ENCODE measurements at places on chromosomes 3 and 15.

DNA sequence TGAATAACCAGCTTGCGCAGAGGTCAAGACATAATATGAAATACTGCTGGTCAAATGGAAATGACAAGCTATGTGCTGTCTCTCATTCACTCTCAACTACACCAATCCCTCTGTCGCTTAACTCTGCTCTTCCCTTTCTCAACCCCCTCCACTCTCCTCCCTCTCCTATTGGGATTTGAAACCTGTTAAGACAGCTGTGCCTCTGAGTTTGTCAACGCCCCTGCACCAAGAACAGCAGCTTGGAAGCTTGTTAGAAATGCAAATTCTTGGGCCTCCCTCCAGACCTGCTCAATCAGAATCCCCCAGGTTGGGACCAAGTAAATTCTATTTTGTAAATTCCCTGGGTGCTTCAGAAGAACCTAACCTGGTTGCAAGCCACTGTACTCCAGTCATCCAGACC lies 149.7 kb upstream of the ATP2B2 start:
- no peak for DNase-seq

GRCh38 chr15:48972750-48973503 lies 9.2 kb upstream of the SHC4 start:
- no peak for DNase-seq

DNA sequence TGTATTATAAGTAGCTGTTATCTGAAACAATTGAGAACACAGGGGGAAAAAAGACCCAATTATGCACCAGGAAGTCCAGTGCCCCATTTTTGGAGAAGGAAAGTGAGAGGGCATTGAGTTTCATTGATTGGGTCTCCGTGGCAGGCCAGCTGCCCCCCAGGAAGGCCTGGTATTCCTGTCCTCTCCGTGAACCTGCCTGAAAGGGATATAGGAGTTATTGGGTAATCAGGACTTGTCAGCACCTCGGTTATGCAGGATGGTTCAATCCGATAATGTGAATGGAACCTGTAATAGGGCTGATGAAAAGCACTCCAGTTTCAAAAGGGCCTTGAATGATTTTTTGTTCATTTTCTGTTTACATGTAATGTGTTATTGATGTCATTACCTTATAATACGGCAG lies 122.0 kb upstream of the RARB start:
- DNase-seq = no peak

DNA sequence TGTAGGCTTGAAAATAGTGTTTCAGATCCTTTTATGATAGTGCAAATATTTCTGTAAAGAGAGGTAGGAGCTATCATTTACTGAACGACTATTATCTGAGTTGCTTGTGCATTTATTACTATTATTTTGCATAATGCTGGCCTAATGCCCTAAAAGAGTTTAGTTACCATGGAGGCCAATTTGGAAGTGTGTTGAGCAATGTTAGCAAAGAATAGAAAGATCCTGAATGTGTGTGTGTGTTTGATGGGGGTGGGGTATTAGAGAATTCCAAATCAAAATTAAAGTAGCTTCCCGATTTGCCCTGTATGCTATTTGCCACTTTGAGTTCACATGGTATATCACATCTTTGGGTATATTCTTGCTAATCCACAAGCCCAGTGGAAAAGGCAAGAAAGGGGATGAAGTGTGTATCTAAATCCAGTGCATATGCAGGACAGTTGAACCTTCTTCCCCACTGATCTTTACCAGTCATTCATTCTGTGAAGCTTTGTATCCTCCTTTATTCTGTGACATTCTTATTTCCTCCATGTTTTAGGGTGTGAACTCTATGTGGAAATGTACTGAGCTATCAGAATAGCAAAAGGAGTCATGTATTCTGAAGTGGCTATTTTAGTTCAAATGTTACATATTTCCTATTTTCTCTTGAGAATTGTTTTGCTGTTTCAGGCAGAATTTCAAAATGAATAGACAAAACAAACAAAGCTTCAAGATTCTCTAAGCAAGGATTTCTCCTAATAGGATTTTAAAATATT lies 45.7 kb upstream of the PLSCR5 start:
- DNase-seq = no peak

GRCh38 chr3:124419303-124419702 lies 310.9 kb upstream of the UMPS start:
- DNase-seq = no peak

- no peak for DNase-seq
Measured at GRCh38 chr3:31170932-31171670, 276.6 kb upstream of the GADL1 start.

DNA sequence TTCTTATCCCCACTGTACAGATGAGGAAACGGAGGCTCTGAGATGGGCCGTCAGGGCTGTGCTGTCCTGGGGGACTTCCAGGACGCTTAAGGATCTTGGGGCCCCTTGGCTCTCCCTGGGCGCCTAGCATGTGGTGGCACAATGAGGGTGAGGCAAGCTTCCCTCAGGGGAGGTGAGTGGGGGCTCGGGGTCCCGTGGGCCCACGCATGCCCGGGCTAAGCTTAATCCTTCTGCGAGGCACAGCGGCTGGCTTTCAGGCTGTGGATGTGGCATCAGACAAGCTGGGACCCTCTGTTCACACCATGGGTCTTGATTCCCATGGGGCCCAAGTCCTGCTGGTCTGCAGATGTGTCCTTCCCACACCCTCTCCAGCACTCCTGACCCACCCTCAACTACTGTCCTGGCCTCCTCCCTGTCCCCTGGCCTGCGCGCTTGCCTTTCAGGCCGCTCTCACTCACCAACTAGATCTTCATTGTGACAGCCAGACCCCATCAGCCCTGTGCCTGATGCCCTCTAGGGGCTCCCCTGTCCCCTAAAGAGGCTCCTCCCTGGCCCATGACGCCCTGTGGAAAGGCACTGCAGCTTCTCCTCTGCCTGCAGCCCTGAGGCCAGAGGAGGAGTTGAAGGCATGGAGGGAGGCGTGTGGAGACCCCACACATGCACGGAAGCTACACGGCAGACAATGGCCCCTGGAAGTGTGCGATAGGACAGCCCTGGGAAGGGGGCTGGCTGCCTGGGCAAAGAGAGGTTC lies 11.3 kb downstream of the DUSP7 start:
- no peak for DNase-seq

DNA sequence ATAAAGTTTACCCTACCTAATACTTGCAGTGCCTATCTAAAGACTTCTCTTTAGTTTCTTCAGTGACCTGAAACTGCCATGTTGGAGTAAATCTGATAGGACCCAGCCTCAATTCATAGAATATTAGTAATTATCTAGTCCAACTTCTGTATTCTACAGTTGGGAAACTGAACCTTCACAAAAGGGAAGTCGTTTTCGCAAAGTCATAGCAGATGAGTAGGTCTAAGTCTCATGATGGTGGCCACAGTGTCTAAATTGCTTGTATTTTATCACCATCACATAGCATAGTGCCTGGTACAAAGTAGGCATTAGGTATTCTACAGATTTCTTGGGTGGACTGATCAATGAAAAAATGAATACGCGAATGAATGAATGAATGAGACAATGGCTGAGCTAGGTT lies 8.4 kb downstream of the GMNC start:
- DNase-seq = no peak

- DNase-seq = peak; percentile 1
Measured at GRCh38 chr15:99435877-99436541, 129.8 kb upstream of the MEF2A start.

DNA sequence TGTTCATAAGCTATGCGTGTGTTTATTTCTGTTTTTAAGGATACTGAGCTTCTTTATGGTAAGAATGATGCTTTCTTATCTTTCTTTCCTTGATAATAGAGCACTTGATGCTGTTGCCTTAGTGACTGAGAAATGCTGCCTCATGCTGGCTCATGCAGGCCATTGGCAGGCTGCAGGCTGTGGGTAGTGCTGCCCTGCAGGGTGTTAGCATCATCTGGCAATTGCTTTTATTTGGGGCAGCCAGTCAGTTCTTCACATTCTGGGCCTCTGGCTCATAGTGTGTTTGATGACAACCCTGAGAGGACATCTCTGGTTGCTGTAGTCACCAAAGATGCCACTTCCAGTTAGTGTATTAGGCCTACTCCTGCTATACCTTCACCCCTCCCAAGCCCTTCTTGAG lies 66.2 kb upstream of the ONECUT1 start:
- DNase-seq = no peak

DNA sequence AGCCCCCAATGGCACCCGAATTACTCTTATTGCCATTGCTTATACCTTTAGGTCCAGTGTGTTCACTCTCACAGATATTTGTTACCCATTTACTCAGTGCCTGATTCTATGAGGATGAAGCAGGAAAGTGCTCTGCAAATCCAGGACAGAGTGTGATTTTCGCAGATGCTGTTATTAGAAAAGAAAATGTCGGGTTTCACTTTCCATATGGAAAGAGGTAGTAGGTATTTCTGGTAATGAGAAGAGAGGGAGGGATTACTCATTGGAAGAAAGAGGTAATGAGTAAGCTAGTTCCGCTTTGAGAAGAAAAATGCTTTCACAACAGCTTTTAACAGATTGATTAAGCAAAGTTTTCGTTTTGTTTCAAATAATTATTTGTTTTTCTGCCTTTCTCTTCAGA lies 336.3 kb upstream of the CFAP20DC start:
- no peak for DNase-seq

GRCh38 chr15:48330105-48330785 lies 984 bp upstream of the DUT start:
- DNase-seq = no peak

DNA sequence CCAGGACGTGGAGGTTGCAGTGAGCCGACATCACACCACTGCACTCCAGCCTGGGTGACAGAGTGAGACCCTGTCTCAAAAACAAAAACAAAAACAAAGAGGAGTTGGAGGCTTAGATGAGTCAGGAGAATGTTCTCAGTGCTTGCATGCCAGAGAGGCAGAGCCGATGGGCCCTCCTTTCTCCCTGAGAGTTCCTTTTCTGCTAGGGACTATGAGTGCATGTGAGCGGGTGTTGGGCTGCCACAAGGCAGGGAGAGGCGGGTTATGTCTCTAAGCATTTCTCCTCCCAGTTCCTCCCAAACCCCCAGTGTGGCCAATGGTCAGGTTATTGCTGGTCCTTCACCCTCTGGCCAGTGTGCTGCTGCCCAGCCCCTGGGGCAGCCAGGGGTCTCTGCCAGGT lies 45.1 kb downstream of the RTP1 start:
- DNase-seq = no peak

DNA sequence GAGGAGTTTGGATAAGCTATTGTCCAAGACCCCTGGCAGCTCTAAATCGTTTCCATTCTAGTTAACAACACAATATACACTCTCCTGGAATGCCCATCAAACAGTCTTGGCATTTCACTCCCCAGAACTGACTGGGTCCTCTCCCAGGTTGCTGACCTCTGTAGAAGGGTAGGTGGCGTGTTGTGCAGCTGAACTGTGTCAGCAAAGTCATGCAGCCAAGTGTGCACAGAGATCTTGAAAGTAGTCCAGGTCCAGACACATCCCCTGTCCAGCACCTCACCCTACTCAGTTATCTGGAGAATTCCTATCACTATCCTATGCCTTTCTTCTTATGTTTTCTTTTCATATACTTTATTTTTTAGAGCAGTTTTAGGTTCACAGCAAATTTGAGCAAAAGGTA lies 312.7 kb downstream of the GABRB3 start:
- DNase-seq = no peak

- DNase-seq = no peak
Measured at GRCh38 chr3:149969110-149969939, 1.4 kb downstream of the PFN2 start.

DNA sequence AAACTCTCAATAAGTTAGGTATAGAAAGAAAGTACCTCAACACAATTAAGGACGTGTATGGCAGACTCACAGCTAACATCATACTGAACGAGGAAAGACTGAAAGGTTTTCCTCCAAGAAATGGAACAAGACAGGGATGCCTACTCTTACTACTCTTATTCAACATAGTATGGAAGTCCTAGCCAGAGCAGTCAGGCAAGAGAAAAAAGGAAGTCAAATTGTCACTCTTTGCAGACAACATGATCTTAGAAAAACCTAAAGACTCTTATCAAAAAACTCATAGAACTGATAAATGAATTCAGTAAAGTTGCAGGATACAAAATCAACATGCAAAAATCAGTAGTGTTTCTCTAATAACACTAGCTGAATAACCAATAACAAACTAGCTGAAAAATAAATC lies 96.0 kb downstream of the C3orf70 start:
- no peak for DNase-seq

GRCh38 chr3:110995461-110996231 lies 76.0 kb upstream of the NECTIN3 start:
- DNase-seq = no peak

DNA sequence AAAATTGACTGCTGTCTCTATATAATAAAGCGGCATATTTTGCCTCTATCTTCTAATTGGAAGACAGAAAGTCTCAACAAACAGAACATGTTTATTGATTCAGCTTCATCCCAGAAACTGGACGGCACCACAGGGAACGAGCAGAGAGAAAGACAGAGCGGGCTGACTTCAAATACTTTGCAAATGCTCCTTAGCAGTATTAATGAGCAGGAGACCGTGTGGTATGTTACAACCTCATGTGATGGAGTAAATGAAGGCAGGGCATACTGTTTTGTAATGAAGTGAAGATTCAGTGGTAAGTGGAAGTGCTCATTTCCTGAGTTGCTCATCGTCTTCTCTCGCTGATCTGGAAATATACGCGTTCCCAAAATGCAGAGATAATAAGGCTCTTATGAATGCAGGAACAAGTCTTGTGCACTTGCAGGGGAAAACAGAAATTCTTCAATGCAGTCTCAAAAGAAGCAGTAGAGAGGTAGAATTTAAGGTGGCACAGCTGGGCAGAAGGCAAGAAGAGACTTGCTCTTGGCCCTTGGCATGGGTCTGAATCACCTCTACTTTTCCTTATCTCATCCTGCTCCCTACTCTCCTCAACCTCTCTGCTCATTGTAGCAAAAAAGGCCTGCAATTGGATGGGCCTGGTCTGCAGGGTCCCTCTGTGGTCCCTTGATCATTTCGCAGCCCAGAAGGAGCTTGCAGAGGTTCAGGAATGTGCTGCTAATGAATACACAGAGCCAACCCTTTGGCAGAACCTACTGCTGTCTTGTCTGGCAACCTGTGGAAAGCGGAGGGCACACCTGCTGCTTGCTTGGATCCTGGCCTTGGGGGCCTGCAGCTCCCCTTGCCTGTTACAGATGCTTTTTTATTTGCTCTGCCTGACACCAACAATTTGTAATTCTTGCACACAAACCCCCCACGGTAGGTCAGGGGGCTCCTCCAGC lies 604.9 kb upstream of the CFAP20DC start:
- no peak for DNase-seq

DNA sequence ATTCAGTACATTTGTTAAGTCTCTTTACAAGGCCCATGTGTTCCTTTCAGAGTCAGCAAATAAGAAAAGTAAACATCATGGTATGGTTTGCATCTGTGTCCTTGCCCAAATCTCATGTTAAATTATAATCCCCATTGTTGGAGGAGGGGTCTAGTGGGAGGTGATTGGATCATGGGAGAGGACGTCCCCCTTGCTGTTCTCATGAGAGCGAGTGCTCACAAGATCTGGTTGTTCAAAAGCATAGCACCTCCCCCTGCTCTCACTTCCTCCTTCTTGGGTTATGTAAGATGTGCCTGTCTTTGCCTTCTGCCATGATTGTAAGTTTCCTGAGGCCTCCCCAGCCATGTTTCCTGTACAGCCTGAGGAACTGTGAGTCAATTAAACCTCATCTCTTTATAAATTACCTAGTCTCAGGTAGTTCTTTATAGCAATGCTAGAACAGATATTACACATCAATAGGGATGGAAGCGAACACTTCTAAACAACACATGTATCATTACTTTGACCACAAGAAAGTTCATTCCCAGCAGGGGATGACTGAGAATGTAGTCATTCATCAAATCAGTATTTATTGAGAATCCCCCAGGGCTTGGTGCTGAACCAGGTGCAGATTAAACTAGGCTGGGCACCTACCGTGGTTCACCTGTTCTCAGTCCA lies 4.1 kb downstream of the EFCAB12 start:
- no peak for DNase-seq

- DNase-seq = no peak
Measured at GRCh38 chr3:198061119-198062067, 101.4 kb downstream of the LMLN start.

- no peak for DNase-seq
Measured at GRCh38 chr3:143283432-143284128, 164.0 kb downstream of the CHST2 start.
